ENCODE measurements at places on chromosomes 2 and 18.

- DNase-seq, result no peak
These were observed 79.2 kb downstream of the PRPF40A start for GRCh38 chr2:152638056-152638455.

DNA sequence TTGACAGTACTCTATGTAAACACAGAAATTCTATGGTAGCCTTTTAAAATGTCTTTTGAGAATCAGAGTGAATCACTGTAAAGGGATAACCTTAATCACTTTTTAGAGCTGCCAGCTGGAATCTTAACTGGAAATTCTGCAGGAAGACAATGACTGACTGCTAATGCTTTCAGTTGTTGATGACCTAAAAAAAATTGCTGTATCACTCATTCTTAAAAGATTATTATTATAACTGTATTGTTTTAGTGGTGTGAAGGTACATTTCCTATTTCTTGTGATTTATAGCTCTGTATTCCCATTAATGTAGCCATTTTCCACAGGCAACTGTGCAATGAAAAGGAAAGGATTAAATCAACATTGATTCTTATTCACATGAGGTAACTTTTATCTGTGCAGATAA lies 260.5 kb downstream of the CALCRL start:
- DNase-seq, result no peak

DNA sequence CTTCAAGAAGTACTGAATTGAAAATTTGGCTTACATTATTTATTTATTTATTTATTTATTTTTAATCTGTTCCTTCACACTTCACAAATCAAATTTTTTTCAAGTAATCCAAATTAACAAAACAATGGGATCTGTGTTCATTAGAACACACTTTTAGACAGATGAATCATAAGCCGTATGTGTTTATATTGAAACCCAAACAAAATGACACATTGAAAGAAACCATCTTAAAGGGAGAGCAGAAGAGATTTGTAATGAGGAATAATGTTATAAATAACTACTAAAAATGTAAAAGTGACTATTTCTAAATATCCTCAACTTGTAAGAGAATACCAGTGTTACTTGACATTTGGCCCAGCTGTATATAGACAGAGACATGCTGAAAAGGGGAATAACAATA lies 991.0 kb upstream of the CHAC2 start:
- no peak for DNase-seq

DNA sequence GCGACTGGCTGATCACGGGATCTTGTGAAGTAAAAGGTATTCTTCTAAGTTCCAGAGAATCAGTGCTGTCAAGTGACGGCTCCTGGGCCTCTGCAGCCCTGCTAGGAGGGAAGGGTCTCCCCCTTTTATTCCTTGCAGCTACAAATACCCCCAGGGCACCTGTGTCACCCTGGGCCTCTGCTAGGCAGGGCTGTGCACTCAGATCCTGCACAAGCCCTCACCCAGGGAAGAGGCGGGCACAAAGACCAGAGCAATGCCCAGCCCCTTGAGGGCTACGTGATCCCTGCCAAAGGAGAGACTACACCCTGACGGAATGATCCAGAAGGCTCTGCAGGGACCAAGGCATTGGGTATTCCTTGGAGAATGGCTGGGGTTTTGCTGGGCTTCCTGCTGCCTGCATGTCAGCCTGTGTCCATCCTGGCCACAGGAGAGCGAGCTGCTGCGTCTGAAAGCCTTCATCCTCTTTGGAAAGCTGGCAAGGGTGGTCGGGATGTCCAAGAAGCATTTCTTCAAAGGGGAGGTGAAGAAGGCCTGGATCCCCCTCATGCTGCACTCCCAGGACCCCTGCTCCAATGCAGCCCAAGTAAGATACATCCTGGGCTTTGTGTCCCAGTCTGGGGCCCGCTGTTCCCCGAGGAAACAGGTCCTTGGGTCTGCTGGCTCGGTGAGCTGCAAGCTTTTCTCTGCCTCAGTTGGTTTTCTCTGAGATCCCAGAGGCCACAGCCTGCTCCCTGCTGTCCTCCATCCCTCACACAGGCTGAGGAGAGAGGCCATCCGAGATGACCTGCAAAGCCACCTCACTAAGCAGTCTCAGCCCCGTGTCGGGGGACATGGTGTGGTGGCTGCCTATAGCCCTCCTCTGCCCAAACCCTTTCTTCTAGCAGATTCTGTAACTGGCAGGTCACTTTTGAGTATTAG lies 24.9 kb downstream of the HJURP start:
- no peak for DNase-seq

- DNase-seq, result no peak
These were observed 42.4 kb downstream of the REEP1 start for GRCh38 chr2:86295066-86295465.

DNA sequence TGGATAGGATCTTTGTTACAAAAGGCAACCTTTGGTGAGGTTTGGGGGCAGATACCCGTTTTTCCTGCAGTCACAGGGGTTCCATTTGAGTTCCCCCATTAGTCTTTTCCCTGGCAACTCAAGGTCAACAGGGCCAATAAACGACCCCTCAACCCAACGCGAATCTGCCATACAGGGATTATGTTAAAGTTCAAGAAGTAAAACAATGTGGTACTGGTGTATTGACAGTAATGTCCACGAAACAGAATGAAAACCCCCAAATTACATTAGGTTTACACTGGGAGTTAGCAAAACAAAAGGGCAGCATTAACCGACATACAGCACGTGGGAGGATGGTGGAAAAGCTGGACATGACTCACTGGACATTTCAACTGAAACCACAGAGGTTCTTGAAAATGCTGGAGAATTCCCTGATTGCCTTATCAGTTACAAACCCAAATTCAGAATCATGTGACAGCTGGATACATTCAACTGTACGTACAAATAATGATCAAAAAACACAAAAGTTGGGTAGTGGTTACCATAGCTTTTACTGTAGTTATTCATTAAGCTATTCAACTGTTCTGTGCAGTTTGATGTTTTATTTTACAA lies 4.9 kb upstream of the IMP4 start:
- DNase-seq, result no peak

DNA sequence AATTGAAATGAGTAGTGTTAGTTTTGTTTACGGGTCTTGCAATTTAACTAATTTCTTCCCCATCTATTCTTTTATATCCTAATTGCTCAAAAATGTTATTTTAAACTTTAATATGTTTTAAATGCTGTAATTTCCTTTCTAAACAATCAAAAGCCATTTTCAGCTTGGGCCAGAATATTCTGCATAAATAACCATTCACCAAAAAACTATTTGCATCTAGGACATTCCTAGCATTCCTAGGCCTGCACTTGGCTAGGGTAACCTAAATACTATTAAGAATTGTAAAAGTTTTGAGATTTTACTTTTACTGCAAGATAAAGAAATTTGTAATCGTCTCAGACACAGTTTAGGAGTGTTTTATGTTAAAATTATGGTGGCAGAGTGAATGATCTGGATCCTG lies 7.8 kb upstream of the ETAA1 start:
- peak; percentile 46 for DNase-seq

- no peak for DNase-seq
These were observed 139.4 kb downstream of the ASB1 start for GRCh38 chr2:238566001-238566645.

Measured in PC-9 (cell line).